ENCODE measurements at places on chromosomes 4 and X.
A peak's percentile ranks its signal among the peaks of the same experiment; 100 is the strongest.

GRCh38 chr4:9608300-9608699 is 164.1 kb downstream of the DEFB131A start:
- DNase-seq = no peak

- no peak for DNase-seq
Measured at GRCh38 chr4:62210486-62210885, 1010.4 kb downstream of the ADGRL3 start.

DNA sequence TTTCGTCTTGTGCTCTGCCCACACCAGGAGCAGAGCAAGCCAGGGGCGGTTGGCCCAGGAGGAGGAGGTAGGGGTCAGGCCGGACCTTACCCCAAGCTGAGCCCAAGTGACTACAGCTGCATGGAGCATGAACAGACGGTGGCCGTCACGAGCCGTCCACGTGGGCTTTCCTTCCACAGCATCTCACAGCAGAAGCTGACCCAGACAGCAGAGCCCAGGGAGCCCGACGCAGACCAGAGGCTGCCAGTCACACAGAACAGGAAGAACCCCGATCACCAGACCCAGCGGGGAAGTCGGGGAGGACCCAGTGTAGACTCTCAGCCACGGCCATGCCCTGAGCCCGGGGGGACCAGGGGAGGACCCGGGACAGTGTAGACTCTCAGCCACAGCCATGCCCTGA is 58.0 kb downstream of the FAM53A start:
- no peak for DNase-seq

DNA sequence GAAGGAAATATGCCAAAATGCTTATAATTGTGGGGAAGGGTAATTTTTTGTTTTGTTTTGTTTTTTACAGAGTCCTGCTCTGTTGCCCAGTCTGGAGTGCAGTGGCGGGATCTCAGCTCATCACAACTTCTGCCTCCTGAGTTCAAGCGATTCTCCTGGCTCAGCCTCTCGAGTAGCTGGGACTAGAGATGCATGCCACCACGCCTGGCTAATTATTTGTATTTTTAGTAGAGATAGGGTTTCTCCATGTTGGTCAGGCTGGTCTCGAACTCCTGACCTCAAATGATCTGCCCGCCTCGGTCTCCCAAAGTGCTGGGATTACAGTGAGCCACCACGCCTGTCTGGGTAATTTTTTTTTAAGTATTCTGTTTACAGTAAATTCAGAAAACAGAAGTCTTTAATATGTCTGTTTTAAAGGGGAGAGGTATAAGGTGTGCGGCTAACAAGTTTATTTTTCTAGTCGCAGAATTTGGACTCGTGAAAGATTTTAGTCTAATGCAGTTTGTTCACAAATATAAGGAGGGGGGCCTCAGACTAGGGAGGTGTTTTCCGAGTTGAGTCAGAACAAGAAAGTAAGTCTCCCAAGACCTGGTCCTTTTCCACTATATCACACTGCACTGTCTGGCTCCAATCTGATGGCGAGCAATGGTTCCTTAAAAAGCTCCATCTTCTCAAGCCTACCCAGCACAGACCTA is 1.5 kb downstream of the ACSL1 start:
- no peak for DNase-seq

GRCh38 chr4:158999166-158999682 is 103.7 kb upstream of the RAPGEF2 start:
- DNase-seq = peak; percentile 34

- DNase-seq = no peak
Measured at GRCh38 chr4:7625071-7625470, 190.3 kb upstream of the PSAPL1 start.

Measured in PC-9 (cell line).